Hematopoietic multipotent progenitor cell treated with erythropoietin and hydrocortisone succinate and interleukin-3 and kit ligand, for 6 days (in vitro differentiated cells): ENCODE measurements at places on chromosomes 3 and 15.

GRCh38 chr15:84772031-84772430 lies 23.6 kb downstream of the ZNF592 start:
- DNase-seq = no peak

DNA sequence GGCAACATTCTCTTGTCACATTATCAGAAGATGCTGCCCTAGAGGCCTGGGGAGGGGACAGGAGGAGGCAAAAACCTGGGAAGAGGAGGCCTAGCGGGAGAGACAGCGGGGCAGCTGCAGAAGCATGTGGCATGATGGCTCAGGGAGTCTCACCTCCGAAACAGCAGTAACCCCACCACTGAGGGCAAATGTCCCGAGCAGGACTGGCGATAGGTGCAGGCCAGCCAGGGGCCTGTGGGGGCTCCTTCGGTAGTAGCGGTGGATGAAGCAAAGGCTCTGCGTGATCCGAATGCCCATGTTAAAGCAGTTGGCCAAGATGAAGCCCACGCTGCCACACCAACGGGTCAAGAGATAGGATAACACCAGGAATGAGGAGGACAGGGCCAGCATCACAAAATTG lies 38.0 kb downstream of the RFT1 start:
- DNase-seq = no peak

DNA sequence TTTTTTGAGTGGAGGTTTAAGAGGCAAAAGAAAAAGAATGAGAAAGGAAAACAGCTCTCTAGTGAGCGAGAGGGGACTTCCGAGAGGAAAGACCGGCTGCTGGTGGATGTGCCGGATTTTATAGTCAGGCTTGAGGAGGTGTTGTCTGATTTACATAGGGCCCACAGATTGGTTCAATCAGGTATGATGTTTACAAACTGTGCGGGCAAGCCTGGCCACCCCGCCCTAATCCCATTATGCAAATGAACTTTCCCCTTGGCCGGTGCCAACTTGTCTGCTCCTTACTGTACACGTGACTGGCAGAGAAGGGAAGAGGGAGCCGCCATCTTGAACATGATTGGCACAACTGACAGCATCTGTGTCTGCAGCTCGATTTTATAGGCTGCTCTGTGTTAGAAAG lies 44.7 kb downstream of the FAM43A start:
- DNase-seq = no peak

DNA sequence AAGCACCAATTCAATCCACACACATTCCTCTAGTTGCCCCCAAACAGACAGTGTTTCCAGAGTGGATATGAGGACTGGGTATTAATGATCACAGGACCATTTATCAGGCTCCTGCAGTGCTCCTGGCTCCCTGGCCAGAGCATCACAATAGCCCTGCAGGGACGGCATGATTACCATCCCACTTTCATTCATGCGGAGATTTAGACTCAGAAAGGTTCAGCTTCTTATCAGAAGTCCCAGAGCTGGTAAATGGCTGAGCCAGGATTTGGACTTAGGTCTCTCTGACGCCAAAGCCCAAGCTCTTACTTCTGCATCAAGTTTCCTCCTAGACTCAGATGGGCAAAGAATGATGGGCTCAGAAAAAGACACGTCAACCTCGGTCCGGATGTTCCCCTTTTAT lies 2.9 kb upstream of the EPHB3 start:
- DNase-seq = no peak

GRCh38 chr3:88440701-88441100 lies 290.9 kb downstream of the C3orf38 start:
- DNase-seq = no peak

DNA sequence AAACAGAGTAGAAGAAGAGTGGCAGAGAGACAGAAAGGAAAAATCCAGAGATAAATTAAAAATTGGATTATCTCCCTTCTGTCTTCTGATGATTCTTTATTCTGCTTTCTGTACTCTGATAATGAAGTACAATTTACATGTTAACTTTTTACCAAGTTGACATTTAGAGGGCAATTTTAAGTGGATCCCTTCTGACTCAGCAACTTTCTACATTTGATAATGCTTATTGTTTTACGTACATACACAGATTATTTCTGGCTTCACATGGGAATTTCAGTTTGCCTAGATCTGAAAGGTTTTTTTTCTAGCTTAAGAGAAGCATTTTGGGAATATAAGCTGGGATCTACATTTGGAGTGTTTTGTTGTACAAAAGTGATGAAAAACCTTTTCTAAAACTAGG lies 491.3 kb downstream of the OTOL1 start:
- DNase-seq = no peak

DNA sequence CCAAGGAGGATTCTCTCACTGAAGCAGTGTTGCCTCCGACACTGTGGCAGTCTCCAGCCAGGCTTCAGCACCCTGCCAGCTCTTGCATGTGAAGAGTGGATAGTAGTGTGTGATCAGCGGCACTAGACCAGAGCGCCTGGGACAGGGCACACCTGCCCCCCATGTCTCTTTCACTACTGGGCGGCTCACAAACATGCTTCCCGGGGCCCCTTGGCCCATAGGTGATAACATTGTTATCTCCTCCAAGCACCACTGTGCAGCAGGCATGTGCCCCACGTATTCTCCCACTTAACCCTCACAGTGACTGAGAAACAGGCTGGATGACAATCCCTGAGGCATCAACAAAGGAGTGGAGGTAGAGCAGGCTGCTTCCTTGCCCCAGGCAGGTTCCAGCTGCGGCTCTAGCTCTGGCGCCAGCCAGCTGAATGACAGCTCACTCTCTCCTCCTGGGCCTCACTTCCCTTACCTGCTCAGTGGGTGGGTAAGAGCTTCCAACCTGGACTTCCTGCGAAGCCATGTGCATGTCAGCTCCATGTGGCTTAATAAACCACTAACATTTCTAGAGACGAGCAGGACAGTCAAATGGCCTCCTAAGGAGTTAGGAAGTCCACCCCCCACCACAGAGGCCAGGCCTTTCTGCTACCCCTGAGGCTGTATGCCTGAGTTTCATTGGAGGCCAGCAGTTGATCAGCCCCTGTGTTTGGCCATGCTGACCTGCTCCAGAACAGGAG lies 37.8 kb downstream of the KLF13 start:
- DNase-seq = peak; percentile 95

DNA sequence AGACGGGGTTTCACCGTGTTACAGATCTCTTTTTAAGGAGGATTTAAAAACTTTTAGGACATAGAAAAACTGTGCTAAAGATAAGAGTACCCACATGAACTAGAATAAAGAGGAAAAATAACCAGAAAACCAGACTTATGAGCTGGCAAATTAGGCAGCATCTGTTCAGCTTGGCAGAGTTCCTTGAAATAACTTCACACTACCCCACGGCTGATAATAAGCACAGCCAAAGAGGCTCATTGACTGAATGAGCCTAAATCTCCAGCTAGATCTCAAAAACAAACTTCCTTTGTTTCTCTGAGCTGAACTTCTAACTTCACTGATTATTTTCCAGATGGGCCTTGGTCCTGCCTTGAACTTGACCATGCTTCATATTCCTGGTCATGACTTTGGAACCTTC lies 26.7 kb upstream of the PIK3R4 start:
- peak; percentile 58 for DNase-seq
